ENCODE measurements at places on chromosomes 7 and 10. TPM values are rescaled to one million over a fixed set of nuclear protein-coding genes. Genes with fewer than 3 reads are reported as not detected.

DNA sequence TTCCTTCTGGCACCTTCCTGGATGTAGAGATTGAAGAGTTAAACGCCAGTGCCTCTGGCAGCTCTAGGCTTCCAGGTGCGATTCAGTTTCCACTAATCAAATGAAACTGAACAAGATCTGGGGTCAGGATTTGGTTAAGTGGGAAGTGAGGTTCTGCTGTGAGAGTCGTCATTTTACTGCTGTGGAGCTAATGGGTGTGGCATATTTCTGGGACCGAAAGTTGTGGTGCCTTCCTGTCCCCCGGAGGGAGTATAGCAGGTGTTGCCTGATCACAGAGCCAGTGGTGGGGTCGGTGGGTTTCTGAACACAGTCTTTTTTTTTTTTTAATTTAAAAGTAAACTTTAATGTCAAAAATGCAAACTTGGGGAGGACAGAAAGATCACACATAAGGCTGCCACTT is 37.0 kb upstream of the JAKMIP3 start:
- DNase-seq = no peak

DNA sequence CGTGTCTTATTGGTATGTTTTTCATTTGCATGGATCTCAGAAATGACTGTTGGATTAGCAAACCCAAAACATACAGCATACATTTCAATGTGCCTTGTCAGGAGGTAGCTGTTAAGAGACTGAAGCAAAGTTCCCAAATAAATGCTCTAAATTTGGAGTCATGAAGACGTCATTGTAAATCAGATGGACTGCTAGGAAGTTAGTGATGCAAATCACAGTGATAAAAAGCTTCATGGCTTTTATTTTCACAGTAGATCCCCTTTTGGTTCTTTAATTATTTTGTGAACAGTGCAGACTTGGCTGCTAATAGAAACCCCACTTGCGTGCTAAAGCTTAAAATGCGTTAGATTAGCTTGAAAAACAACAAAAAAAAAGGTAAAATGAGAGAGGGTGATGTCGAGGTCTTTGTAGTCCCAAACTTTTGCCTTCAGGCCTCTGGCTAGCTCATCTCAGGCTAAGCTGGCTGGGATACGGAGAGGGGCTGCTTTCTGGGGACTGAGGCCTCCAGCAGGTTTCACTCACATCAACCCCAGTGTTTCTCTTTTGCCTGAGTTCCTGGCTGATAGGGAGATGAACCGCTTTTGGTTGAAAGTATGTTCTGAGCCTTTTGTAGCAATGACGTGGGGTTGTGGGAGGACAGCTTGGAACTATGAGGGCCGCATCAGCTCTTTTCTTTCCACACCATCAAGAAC is 107.1 kb upstream of the CDCA7L start:
- DNase-seq = no peak

GRCh38 chr7:127731431-127732080 is 79.6 kb downstream of the SND1 start:
- DNase-seq = no peak

- DNase-seq = no peak
Observed at GRCh38 chr10:33746186-33746585, 411.7 kb upstream of the NRP1 start.

DNA sequence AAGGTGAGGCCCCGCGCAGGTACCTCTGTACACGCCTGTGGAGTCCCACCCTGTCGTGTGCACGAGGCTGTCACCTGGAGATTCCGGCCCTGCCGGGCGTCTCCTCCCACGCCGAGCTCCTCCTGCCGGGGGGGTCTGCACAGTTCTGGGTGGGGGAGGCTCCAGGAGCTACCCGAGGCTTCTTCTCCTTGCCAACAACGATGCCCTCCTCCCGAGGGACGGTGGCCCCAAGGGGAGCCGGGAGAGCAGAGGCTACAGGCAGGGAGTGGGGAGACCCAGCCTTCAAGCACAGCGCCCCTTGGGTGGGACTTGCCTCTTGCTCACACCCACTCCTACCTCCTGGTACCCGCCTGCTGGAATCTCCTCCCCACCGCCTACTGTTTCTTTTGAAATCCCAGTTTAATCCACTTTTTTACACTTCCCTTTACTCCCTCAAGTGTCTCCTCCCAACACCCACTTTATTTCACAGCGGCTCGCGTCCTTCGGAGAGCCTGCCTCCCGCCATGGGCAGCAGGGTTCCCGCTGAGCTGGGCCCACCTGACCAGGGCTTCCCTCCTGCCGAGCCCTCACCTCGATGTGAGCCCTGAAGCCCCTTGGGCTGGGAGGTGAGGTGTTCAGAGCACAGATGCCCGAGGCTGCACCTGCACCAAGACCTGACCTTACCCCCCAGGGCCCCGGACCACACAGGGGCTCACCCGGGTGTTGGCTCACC is 338.1 kb downstream of the DNAJB6 start:
- DNase-seq = no peak

- DNase-seq = no peak
Observed at GRCh38 chr10:6232846-6233724, 30.4 kb downstream of the PFKFB3 start.

DNA sequence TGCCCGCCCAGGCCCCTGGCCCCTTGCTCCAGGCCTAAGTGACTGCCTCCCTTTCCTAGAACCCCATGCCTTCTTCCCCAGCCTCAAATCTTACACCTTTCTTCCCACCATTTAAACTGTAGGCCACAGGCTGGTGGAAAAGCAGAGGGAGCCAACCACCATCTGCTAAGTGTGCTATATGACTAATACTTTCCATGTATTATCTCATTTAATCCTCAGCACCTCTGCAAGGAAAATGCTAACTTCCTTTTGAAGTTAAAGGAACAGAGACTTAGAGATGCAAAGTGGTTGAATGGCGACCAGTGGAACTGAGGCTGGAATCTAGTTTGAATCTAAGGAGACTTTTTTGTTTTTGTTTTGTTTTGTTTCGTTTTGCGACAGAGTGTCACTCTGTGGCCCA is 17.8 kb upstream of the MTPAP start:
- no peak for DNase-seq

- DNase-seq = peak; percentile 22
Observed at GRCh38 chr7:73451780-73452398, 18.3 kb downstream of the FZD9 start.

- no peak for DNase-seq
Observed at GRCh38 chr7:155326385-155326784, 28.7 kb downstream of the INSIG1 start.

DNA sequence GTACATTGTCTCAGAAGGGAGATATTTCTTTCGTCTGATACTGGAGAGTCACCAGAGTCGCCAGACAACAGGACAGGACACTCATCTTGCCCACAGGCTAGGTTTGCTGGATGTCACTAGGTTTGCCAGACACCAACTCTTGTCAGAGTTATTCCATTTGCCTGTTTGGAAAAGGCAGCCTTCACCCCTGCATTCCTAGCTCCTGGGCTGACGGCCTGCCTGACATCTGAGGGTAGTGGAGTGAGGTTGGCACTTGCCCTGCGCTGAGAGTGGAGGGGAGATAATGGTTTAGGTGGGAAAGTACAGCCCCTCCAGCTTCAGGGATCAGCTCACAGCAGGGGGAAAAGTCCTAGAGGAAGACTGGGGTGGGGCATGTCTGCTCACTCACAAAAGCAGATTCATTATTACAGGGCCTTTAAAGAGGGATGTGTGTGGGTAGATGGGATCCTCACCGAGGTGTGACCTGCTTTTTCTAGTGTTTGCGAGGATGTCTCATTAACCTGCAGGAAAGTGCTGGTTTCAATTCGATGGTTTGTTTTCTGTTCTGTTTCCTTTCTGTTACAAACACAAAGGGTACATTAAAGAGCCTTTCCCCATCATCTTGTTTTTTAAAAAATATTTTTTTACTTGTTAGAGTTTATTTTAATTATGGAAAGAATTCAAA is 79.3 kb upstream of the TNS3 start:
- DNase-seq = no peak

GRCh38 chr7:1083729-1084657 is 3.9 kb upstream of the GPER1 start:
- no peak for DNase-seq

GRCh38 chr10:36669615-36670352 is 455.6 kb upstream of the ANKRD30A start:
- no peak for DNase-seq

DNA sequence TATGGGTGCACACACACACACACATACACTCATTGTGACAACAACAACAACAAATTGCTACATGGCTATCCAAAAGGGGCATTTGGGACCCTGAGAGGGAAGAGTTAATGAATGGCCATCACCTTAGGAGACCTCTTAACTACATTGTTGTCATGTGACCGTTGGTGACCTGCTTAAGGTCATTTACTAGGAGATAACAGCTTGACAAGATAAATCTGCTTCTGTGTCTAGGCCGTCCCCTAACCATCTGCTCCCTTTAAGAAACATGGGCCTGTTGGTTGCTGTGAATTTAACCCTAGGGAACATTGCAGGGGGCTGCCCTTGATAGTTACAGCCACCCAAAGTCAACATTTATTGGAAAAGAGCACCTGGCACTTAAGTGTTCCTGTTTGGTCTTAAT is 29.7 kb downstream of the C1QL3 start:
- DNase-seq = no peak

AGR2 gene
- 3.5 TPM for total RNA-seq

IL6 gene
- total RNA-seq = 2.0 TPM

PTPRZ1 gene
- not detected for total RNA-seq

MYO3A gene
- 4.5 TPM for total RNA-seq

CRHR2 gene
- not detected for total RNA-seq

PHF14 gene
- total RNA-seq = 36.8 TPM

HGF gene
- total RNA-seq = not detected

AP4M1 gene
- total RNA-seq = 28.1 TPM

Measured in Caki2 (cell line).